Activated CD8-positive, alpha-beta T cell treated with anti-CD3 and anti-CD28 coated beads, Interleukin-2, amount 10 ng/mL, durations not matched to agents 7 days and 5 days (primary cell): ENCODE measurements at places on chromosomes 13 and 19. TPM values are rescaled to one million over a fixed set of nuclear protein-coding genes. Genes with fewer than 3 reads are reported as not detected.

COX7A1 gene
- total RNA-seq, result not detected

ATP4A gene
- not detected for total RNA-seq

ZNF415 gene
- total RNA-seq, result 1.4 TPM

DNA sequence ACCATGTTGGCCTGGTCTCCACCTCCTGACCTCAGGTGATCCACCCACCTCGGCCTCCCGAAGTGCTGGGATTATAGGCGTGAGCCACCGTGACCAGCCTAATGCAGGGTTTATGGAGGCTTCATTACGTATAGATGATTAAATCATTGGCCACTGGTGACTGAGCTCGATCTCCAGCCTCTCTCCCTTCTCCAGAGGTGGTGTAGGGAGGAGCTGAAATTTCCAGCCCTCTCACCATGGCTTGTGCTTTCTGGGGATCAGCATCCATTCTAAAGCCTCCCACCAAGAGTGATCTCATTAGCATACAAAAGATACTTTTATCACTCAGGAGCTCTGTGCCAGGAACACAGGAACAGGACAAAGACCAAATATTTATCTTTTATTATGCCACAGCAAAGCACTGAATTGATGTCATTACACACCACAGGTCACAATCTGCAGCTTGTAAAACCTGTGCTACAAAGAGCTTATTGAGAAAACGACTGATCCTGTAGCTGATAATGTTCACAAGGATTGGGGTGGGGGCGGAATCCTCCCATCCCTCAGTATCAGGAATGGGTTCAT is 32.4 kb downstream of the RHPN2 start:
- no peak overlapping the region for H3K4me3 ChIP-seq
- H3K4me1 ChIP-seq, result peaks cover 4% of the 10 kb centered on the region
- H3K36me3 ChIP-seq, result peaks cover 2% of the 10 kb centered on the region
- no peak for DNase-seq
- no peak overlapping the region for H3K27ac ChIP-seq

PALM gene
- total RNA-seq, result not detected

- H3K36me3 ChIP-seq, result no peaks in the 10 kb centered on the region
- peaks cover 11% of the 10 kb centered on the region for H3K27me3 ChIP-seq
- peaks cover 36% of the 10 kb centered on the region for H3K4me1 ChIP-seq
- H3K27ac ChIP-seq, result peak overlapping the region; percentile 93
Measured at GRCh38 chr19:35462476-35462953, 14.5 kb downstream of the FFAR2 start.

DNA sequence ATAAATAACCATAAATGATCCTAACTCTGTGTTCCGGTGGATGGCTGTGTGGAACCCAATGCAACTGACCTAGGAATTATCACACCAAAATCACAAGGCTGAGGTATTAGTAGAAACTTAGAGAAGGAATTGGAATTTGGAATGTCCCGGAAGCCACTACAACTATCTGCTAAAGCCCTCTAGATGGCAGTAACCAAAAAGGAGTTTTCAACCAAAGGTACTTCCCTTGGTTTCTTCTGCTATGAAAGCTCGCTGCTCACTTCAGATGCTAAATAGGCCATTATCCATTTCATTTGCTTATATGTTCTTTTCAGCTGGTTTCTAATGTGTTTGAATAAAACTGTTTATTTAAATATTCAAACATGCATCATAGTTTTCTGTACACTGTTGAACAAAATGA is 1589.1 kb upstream of the SPRY2 start:
- no peak overlapping the region for H3K4me3 ChIP-seq
- no peaks in the 10 kb centered on the region for H3K4me1 ChIP-seq
- no peak overlapping the region for H3K27ac ChIP-seq

- no peak for DNase-seq
- no peaks in the 10 kb centered on the region for H3K4me1 ChIP-seq
- H3K4me3 ChIP-seq, result no peak overlapping the region
- H3K36me3 ChIP-seq, result no peaks in the 10 kb centered on the region
- no peak overlapping the region for H3K27ac ChIP-seq
Measured at GRCh38 chr13:101211261-101211660, 205.0 kb downstream of the NALCN start.

PTPRH gene
- total RNA-seq, result not detected

GRCh38 chr13:44627441-44627840 is 51.3 kb upstream of the TSC22D1 start:
- no peak for DNase-seq
- H3K4me3 ChIP-seq, result no peak overlapping the region
- peaks cover 6% of the 10 kb centered on the region for H3K27me3 ChIP-seq
- no peaks in the 10 kb centered on the region for H3K4me1 ChIP-seq

DNA sequence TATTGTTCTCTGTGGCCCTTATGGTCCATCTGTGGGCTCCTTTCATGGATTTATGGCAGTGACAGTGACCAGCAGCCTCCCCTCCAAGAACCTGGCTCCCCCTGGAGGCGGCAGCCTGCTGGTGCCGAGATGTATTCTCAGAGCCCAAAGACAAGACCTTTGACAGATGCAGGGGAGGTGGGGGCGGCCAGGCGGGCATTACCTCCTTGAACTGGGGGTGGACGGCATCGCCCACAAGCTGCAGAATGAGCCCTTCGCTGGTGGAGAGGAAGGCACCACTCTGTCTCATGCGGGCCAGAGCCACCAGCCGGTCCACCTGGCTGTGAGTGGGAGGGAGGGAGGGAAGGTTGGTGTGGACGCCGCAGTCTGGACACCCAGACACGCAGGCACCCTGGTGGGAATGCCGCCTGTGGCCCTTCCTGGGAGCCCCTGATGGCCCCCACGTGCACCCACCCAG is 6.6 kb downstream of the ISOC2 start:
- H3K4me3 ChIP-seq, result no peak overlapping the region
- DNase-seq, result peak; percentile 69
- H3K36me3 ChIP-seq, result peaks cover 10% of the 10 kb centered on the region
- peaks cover 20% of the 10 kb centered on the region for H3K27me3 ChIP-seq
- H3K27ac ChIP-seq, result no peak overlapping the region
- H3K4me1 ChIP-seq, result peaks cover 11% of the 10 kb centered on the region

DNA sequence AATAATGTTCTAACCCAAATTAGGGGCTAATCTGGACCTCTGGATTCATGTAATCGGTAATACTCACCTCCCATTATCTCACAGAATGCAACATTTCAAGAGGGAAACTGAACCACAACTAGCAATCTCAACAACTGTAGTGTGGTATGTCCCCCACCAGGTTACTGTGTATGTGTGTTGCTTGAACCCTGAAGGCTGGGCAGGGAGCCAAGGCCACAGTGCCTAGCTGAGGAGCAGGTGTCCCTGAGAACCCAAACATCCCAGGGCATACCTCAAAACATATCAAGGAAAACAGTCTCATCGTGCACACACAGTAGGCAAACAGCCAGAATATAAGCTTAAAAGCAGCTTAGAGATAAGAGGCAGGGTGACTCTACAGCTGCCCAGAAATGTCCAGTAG is 20.5 kb upstream of the NEK3 start:
- H3K4me3 ChIP-seq, result no peak overlapping the region
- DNase-seq, result no peak
- H3K27ac ChIP-seq, result no peak overlapping the region
- peaks cover 2% of the 10 kb centered on the region for H3K4me1 ChIP-seq

GRCh38 chr13:97884707-97885468 is 68.6 kb upstream of the IPO5 start:
- H3K4me1 ChIP-seq, result no peaks in the 10 kb centered on the region
- no peak overlapping the region for H3K4me3 ChIP-seq
- H3K36me3 ChIP-seq, result no peaks in the 10 kb centered on the region
- no peak for DNase-seq
- no peak overlapping the region for H3K27ac ChIP-seq

GRCh38 chr13:50722440-50723125 is 120.9 kb downstream of the DLEU7 start:
- no peaks in the 10 kb centered on the region for H3K36me3 ChIP-seq
- H3K4me3 ChIP-seq, result no peak overlapping the region
- H3K27ac ChIP-seq, result no peak overlapping the region
- H3K27me3 ChIP-seq, result peaks cover 16% of the 10 kb centered on the region
- no peak for DNase-seq

GRCh38 chr13:51632591-51633362 is 48.5 kb downstream of the WDFY2 start:
- no peaks in the 10 kb centered on the region for H3K27me3 ChIP-seq
- peaks cover 28% of the 10 kb centered on the region for H3K4me1 ChIP-seq
- no peaks in the 10 kb centered on the region for H3K36me3 ChIP-seq
- no peak overlapping the region for H3K27ac ChIP-seq
- DNase-seq, result no peak

- peaks cover 7% of the 10 kb centered on the region for H3K27me3 ChIP-seq
- no peak for DNase-seq
- no peaks in the 10 kb centered on the region for H3K36me3 ChIP-seq
- H3K27ac ChIP-seq, result no peak overlapping the region
- no peak overlapping the region for H3K4me3 ChIP-seq
Measured at GRCh38 chr19:14770944-14771839, 7.2 kb downstream of the ADGRE2 start.

DNA sequence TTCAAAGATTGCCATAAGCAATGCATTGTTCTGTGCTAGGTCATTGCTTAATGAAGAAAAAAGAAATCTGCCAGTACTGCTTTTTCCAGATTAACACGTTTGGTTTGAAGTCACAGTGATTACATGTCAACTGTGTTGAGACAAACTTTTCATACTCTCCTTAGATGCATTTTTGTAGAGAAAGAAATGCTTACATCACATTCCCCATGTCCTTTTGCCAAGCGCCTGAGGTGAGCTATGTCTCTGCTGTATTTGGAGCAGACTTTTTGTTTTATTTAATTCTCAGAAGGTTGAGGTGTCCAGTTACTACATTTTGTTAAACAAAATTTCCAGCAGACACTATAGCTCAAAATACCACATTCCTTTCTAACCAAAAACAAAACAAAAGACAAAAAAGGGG is 16.2 kb downstream of the LACC1 start:
- peaks cover 20% of the 10 kb centered on the region for H3K27me3 ChIP-seq
- no peaks in the 10 kb centered on the region for H3K36me3 ChIP-seq
- H3K27ac ChIP-seq, result no peak overlapping the region
- no peaks in the 10 kb centered on the region for H3K4me1 ChIP-seq
- DNase-seq, result no peak

NLRP4 gene
- not detected for total RNA-seq

DNA sequence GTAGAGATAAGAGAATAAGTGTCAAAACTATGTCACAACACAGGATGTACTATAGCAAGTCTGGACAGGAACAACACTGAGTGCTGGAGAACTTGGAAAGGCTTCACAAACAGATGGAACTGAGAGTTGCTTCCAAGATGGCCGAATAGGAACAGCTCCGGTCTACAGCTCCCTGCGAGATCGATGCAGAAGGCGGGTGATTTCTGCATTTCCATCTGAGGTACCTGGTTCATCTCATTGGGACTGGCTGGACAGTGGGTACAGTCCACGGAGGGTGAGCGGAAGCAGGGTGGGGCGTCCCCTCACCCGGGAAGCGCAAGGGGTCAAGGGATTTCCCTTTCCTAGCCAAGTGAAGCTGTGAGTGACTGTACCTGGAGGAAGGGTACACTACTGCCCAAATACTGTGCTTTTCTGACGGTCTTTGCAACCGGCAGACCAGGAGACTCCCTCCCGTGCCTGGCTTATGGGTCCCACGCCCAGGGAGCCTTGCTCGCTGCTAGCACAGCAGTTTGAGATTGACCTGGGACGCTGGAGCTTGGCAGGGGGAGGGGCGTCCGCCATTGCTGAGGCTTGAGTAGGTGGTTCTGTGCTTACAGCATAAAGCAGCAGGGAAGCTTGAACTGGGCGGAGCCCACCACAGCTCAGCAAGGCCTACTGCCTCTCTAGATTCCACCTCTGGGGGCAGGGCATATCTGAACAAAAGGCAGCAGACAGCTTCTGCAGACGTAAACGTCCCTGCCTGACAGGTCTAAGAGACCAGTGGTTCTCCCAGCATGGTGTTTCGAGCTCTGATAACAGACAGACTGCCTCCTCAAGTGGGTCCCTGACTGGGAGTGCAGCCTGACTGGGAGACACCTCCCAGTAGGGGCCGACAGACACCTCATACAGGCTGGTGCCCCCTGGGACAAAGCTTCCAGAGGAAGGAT is 46.0 kb downstream of the USP12 start:
- H3K4me3 ChIP-seq, result no peak overlapping the region
- no peak overlapping the region for H3K27ac ChIP-seq
- H3K36me3 ChIP-seq, result peaks cover 56% of the 10 kb centered on the region
- H3K4me1 ChIP-seq, result peaks cover 51% of the 10 kb centered on the region
- no peaks in the 10 kb centered on the region for H3K27me3 ChIP-seq

GRCh38 chr13:102128216-102128810 is 273.5 kb downstream of the FGF14 start:
- H3K27me3 ChIP-seq, result peaks cover 2% of the 10 kb centered on the region

GRCh38 chr19:29612121-29612520 is 6.0 kb downstream of the POP4 start:
- H3K4me1 ChIP-seq, result peaks cover 22% of the 10 kb centered on the region
- H3K27me3 ChIP-seq, result no peaks in the 10 kb centered on the region
- peaks cover 64% of the 10 kb centered on the region for H3K36me3 ChIP-seq
- no peak overlapping the region for H3K27ac ChIP-seq
- no peak overlapping the region for H3K4me3 ChIP-seq
- DNase-seq, result no peak

DNA sequence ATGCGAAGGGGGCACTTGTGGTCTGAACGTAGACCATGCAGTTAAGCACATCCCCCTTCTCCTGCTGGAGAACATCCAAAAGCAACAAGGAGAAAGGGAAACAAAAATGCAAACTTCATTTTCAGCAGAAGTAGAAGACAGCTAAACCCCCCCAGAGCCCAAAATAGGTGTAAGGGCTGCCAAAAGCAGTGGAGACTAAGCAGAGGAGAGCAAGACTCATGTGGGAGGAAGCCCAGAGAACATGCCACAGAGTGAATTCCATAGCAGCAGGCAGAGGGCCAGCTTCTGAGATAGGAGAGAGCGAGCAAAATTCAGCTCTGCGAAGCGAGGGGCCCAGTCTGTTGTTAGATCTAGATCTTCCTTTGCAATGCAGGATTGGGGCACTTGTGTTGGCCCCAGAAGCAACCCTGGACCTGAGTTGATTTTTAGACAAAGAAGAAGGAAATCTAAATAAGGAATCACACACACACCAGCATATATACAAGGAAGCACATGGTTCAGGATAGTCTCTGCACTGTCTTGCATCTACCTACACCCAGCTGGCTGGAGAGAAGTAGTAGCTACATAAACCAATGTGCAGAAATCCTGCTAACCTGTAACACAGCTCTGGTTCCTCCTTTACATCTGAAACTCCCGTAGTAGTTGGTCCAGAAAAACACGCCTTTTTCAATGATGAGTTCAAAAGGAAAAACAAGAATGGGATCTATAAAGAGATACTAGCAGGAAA is 199.6 kb downstream of the SPRY2 start:
- DNase-seq, result no peak
- H3K4me3 ChIP-seq, result no peak overlapping the region
- H3K27me3 ChIP-seq, result no peaks in the 10 kb centered on the region

DNA sequence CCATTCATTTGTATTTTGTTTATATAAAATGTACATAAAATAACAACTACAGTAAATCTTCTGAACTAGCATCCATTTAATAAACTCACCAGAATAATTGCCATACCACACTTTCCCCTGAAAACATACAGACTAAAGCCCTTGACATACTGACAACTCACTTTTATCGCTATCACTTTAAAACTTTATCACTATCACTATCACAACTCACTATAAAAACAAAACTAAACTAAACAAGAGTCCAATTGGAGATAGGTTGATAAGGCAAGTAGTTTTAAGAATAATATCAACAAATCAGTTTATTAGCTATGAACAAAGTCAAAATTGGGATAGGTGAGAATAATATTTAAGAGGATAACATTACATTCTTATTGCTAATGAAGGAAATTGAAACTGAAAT is 108.9 kb downstream of the SLITRK6 start:
- H3K4me1 ChIP-seq, result no peaks in the 10 kb centered on the region
- DNase-seq, result no peak
- no peaks in the 10 kb centered on the region for H3K27me3 ChIP-seq
- H3K36me3 ChIP-seq, result no peaks in the 10 kb centered on the region
- H3K27ac ChIP-seq, result no peak overlapping the region
